ENCODE measurements at places on chromosomes 1 and 21.

DNA sequence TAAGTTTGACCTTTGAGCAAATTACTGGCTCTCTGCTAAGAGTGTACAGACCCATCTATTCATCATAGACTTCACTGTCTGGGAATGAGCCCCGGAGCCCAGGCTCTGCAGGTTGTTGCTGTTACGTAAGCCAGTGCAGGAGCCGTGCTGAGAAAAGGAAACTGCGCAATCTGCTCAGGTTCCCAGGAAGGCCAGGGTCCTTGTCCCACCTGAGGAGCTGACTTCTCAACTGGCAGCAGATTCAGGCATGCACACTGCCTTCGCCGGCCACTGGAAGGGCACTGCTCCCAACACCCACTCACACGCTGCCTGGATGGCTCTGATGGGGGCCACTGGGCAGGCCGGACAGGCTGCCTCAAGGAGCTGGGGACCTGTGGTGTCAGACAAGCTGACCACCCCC is 19.5 kb downstream of the RCAN1 start:
- DNase-seq, result no peak

DNA sequence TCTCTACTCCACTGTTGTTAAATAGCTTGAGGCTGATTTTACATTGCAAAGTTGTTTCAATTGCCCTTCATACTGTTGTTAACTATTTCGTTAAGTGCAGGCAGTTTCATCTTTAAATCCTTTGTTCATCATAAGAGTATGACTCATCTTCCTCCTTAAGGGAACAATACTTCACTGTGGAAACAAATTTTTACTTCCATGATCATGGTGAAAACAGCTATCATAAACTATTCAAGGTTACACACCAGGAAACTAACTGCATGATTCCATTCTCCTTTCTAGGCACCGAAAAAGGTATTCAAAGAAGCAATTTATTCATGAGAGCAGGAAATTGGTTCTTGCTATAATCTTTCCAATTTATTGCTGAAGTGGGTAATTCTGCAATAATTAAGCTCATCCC is 593.2 kb downstream of the LRRIQ3 start:
- DNase-seq, result no peak

DNA sequence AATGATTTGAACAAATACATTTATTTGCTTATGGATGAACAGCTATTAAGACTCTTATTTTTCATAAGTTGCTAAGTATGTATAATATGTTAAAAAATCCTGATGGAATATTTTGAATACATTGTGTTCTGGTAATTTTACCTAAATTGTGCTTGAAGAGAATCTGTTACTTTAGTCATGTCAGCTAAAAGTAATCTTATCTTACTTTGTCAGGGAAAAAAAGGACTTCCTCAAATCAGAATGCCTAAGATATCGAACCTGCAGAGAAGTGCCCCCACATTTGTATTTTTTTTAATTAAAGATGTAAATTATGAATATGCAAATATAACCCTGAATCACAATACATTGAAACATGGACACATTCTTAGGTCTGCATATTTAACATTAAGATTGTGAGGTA is 1331.7 kb downstream of the MRPL39 start:
- DNase-seq, result no peak

DNA sequence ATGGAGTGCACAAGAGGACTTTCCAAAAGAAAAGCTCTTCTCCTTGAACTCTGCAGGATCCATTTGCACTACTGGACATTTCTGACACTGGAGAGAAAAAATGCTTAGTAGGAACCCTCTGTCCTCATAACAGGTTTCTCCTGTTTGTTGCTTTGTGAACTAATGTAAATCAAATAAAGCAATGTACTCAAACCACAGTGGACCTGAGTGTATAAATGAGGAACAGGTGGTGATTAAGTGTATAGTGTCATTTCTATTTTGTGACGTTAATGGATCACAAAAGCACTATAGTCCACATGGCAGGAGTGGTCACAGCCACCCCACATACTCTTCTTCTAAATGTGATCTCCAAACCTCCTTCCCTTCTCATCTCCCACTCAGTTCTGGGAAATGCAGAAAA is 268.4 kb upstream of the DUSP10 start:
- no peak for DNase-seq

- no peak for DNase-seq
Observed at GRCh38 chr1:174344162-174344561, 103.6 kb upstream of the GPR52 start.

DNA sequence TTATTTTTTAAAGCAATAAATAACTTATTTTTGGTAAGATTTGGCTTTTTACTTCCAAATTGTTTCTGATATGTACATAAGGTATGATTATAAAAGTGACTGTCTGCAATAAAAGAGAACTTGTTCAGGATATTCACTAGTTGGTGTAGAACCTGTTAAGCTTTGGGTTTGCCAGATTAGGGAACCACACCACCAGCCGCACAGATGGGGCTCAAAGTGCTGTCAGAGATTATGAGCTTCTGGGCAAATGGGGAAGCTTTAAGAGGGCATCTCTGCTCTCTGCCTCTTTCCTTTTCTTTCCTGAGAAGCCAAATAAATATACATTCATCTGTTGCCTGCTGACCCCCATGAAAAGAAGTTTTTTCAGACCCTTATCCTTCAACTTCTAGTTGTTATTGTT is 25.4 kb downstream of the IVNS1ABP start:
- DNase-seq, result no peak

- DNase-seq, result peak; percentile 89
Observed at GRCh38 chr1:32400876-32401631, 6.8 kb upstream of the BSDC1 start.

- no peak for DNase-seq
Observed at GRCh38 chr1:115336741-115337140, 1.3 kb downstream of the NGF start.

- DNase-seq, result no peak
Observed at GRCh38 chr1:215539803-215540570, 27.1 kb upstream of the KCTD3 start.

GRCh38 chr1:183188240-183188639 is 2.2 kb downstream of the LAMC2 start:
- DNase-seq, result no peak

- no peak for DNase-seq
Observed at GRCh38 chr1:99682291-99682751, 36.4 kb downstream of the PALMD start.

DNA sequence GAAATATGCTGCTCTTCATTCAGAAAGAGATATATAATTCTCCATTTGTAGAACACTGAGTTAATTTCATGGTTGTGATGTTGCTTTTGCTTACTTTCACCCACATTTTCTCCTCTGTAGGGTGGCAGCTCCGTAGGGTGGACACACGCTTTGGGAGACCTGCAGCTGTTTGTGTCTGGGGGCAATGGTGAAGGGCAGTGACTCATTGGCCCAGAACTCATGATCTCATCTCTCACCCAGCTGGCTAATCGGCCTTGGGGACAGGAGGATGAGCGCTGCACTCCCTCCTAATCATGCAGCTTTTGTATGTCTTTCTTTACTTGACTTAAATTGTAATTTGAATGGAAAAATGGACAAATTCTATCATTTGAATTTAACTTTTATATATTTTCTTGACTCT is 9.6 kb downstream of the DISC1 start:
- DNase-seq, result peak; percentile 70

GRCh38 chr1:66597500-66597899 is 63.5 kb downstream of the SGIP1 start:
- no peak for DNase-seq

- DNase-seq, result no peak
Observed at GRCh38 chr1:184114818-184115398, 63.4 kb downstream of the TSEN15 start.

DNA sequence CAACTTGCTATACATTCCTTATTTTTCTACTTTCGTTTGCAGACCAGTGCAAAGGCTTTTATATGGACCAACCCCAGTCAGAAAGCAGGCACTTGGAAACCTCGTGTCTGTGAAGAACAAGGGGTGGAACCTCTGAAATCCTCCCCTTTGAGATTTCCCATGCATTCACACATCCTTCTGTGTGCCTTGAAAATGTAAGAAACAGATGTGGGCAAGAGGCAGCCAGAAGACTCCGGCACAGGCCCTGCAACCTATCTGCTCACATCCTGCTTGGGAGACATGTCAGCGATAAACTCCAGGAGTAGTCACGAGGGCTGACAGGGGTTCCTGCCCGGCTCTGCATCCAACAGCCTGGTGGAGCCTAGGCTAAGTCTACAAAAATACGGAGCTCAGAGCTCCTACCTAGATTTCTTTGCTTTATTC is 42.5 kb downstream of the ETS2 start:
- DNase-seq, result no peak

DNA sequence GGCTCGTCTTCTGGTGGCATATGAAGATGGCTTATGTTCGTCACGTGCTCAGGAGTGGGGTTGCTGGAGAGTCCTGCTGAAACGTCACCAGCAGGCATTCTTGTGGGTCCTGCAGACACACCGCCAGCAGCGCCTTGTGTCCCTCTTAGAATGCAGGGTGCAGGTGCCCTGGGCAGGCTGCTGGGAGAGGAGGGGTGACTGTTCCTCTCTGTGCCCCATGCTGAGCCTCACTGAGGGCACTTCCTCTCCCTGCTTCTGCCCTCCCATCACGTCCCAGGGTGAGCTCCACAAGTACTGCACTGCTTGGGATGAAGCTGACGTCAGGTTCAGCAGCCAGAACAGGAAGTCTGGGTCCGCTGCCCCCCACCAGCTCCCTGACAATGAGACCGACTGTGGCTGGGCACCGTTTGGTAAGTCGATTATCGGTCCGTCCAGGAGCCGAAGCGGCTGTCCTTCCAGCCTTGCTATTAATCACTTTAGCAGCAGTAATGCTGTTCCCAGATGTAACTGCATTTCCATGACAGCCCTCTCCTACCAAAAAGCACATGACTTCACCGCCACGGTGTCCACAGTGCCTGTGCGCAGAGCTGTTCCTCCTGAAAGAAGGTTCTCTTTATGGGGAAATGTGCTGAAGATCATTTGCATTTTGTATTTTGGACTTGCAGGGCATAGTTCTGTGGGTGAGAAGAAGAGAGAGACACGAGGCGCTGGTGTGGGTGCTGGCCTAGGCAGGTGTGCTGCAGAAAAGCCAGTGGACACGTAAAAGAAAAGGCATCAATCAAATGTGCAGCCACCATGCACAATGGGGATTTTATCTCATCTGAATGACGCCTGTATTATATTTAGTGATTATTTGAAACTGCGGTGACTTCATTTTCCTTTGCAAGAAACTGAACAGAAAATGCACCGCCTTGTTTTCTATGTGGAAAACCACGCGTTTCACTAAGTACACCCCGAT is 21.0 kb downstream of the SLC37A1 start:
- DNase-seq, result no peak

- no peak for DNase-seq
Observed at GRCh38 chr1:92342401-92342800, 43.5 kb downstream of the RPAP2 start.

GRCh38 chr1:28441674-28442073 is 64.2 kb upstream of the RCC1 start:
- no peak for DNase-seq

GRCh38 chr1:36320291-36320761 is 3.1 kb downstream of the EVA1B start:
- no peak for DNase-seq

DNA sequence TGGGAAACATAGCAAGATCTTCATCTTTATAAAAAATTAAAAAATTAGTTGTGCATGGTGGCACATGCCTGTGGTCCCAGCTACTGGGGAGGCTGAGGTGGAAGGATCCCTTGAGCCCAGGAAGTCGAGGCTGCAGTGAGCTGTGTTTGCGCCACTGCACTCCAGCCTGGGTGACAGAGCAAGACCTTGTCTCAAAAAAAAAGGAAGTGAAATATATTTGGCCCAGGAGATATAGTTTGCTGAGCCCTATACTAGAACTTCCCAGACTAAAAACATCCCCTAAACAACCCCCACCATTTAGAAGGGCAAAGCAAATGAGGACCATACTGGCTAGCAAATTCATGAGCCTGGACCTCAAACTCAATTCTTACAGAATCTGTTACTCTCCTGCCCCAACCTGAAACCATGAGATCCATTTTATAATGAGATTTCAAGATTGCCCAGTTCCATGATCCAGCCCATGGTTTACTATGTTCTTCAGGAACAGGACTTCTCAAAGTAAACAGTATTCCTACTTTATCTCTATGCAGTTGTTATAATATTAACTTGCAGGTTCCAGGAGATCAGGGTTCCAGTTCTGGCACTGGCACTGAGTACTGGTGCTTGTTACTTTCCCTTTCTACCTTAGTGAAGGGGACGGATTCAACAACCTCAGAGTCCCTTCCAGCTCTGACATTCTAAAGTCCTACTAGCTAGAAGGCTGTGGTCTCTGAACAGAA is 48.9 kb upstream of the TADA1 start:
- DNase-seq, result no peak

DNA sequence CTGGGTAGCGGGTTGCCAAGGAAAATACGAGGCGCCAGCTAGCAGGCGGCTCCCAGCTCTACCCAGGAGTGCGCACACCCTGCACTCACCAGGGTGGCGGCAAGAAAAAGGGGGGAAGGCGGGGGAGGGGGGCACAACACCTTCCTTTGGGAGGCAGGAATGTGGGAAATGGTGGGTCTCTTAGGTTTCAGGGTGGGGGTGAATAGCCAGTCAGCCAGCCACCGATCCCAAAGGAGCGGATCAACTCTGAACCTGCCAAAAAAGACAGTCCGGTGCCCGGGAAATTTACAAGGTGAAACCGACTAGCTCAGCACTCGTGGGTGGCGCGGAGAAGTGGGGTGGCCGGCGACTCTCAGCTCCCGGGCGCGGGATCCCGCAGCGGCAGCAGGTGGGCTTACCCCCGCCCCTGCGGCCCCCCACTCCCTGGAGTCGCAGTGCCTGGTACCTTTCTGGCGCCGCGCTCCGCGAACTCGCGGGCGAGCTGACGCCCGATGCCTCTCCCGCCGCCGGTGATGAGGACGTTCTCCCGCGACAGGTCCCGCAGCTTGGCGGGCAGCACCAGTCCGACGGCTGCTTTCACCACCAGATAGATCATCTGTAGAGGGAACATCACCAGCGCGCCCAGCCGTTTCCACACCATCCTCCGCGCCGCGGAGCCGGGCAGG is 1.2 kb downstream of the DHRS3 start:
- peak; percentile 28 for DNase-seq

DNA sequence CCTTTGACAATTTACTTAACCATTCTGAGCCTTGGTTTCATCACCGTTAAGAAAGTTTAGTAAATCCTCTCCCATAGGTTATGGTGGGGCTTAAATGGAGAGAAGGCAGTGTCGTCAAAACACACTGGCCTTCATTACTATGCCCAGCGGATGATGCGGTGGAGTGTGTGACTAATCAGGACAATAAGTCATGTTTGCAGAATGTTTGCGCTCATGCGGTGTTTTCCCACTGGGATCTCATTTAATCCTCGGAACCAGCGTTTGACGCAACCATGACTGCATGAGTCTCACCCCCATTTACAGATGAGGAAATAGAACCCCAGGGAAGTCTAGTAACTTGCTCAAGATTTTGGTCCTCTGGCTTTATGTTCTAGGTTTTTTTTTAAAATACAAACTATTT is 17.5 kb downstream of the SLC26A9 start:
- DNase-seq, result no peak

GRCh38 chr1:54296666-54297065 is 96.7 kb downstream of the MRPL37 start:
- no peak for DNase-seq

DNA sequence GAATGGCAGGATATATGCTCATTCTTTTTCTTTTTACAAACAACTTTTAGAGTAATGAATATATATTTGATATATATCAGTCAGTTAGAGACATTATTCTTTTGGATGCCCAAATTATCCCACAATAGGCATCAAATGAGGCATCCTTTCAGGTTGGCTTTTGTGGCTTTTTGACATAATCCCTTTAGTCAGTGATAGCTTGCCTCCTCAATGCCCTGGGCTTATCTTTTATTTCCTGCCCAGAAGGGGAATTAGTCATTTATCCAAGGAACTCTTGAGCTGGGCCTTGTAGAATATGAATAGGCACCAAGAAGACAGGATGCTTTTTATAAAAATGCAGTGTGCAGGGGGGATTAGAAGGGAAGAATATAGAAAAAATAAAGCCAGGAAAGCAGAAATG is 22.2 kb downstream of the EPHX4 start:
- DNase-seq, result no peak

All from SHP77 (cell line).